Kidney (tissue), 22 donors: ENCODE measurements at places on chromosomes 13 and 19.

GRCh38 chr19:10295847-10296591 is 6.3 kb downstream of the ICAM5 start:
- DNase-seq, result peak; percentile 36

DNA sequence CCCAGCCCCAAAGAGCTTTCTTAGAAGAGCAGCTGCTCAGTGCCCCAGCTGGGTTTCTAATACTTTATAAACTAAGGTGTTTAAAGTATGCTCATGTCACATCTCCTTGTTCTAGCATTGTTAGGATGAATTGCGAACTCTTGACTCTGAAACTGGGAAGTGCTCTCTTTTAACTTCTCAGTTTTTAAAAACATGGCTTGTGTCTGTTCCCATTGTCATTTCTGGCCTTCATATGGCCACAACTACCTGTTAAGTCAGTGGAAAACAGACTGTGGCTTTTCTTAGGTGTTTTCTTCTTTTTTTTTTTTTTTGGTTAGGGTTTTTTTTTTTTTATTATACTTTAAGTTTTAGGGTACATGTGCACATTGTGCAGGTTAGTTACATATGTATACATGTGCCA is 164.7 kb downstream of the KCNRG start:
- no peak for DNase-seq

- DNase-seq, result peak; percentile 58
Measured at GRCh38 chr19:2475018-2475701, 767 bp upstream of the GADD45B start.

- DNase-seq, result peak; percentile 70
Measured at GRCh38 chr13:109785141-109785891, 1.1 kb downstream of the IRS2 start.

GRCh38 chr13:48542581-48543341 is 9.9 kb upstream of the RCBTB2 start:
- peak; percentile 75 for DNase-seq

- no peak for DNase-seq
Measured at GRCh38 chr13:28046981-28047380, 53.4 kb downstream of the FLT3 start.

DNA sequence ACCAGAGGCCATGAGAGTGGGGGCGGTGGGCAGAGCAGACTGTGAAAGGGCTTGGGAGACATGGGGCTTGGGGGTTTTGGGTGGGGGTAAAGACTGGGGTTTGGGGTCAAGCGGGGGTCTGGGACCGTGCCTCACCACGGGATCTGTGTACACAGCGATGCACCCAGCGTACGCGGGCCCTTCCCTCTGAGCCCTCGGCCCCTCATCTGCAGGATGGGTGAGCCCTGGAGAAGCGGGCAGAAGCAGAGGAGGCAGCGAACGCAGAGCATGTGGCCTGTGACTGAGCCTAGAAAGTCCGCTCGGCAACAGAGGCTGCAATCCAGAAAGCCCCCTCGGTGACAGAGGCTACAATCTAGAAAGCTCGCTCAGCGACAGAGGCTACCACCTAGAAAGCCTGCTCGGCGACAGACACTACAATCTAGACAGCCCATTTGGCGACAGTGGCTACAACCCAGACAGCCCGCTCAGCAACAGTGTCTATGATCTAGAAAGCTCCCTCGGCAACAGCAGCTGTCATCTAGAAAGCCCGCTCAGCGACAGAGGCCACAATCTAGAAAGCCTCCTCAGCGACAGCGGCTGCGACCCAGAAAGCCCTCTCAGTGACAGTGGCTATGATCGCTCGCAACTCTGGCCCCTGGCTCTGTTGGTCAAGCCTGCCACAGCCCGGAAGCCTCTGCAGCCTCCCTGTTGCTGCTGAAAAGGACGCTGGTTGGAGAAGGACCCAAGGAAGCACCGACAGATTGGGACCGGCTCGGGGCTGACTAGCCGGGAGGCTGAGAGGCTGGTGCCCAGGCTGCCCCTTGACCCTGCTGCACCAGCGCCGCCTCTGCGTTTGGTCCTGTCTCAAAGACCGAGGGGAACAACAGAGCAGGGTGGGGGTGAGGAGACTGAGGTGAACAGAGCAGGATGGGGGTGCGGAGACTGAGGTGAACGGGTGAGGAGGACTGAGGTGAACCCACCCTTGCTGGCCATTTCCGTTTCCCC is 68.6 kb downstream of the SPACA7 start:
- peak; percentile 37 for DNase-seq

DNA sequence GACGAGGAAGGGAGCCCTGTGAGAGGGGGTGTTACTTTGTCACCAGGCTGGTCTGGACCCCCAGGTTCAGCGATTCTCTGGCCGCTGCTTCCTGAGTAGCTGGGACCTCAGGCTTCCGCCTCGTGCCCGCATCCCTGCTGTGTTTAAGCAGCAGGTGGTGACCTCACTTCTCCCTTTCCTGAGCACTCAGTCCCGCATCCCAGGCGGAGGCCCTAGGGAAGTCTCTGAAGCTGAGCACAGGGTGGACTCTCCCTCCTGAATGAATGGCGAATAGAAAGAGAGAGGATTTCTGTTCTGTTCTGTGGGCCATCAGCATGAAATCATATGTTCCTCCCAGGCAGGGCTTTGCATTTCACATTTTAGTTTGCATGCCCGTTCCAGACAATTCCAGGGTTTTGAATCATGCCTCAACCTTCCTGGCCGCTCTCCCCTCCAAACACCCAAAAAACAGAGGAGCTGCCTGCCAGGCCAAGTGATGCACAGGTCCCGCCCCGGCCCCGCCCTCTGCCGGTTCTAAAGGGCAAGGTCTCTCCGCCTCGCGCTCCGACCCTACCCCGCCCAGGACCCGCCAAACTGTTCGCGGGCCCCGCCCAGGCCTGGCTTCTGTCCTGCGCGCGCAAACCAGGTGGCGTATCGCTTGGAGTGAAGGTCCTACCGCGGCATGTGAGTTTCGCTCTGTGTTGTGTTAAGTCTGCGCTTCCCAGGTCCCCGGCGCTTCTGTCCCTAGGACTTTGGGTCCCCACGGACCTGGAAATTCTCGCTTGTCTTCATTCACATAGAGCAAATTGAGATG is 35.1 kb upstream of the ZNF808 start:
- DNase-seq, result peak; percentile 74

GRCh38 chr19:45646345-45646698 is 7.1 kb upstream of the EML2 start:
- DNase-seq, result no peak

DNA sequence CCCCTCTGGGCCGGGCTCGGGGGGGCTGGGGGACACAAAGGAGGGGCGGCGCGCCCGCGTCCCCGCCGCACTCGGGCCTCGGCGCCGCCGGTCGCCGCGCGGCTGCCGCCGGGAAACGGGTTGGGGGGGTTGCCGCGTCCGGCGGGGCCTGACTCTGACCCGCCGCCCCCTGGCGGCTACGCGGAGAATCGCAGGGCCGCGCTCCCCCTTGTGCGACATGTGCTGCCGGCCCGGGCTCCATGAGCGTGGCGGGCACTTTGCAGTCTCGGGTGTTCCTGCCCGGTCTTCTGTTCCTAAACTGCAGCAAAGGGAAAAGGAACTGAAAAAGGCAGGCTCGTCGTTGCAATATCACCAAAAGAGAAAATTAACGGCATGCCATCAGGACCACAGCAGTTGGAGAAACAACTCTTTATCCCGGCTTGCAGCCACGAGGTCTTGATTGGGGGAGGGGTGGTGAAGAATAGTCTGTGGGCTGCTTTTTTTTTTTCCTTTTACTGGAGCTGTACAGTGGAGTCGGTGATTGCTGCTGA is 1.5 kb downstream of the MIR17HG start:
- DNase-seq, result peak; percentile 93

GRCh38 chr13:45713106-45713690 is 11.1 kb downstream of the CBY2 start:
- no peak for DNase-seq

GRCh38 chr13:67916650-67917049 is 686.5 kb upstream of the PCDH9 start:
- DNase-seq, result no peak
